ENCODE measurements at places on chromosomes 4 and X. TPM values are rescaled to one million over a fixed set of nuclear protein-coding genes. Genes with fewer than 3 reads are reported as not detected.

- no peak for DNase-seq
Observed at GRCh38 chr4:6175426-6175825, 24.9 kb downstream of the JAKMIP1 start.

DNA sequence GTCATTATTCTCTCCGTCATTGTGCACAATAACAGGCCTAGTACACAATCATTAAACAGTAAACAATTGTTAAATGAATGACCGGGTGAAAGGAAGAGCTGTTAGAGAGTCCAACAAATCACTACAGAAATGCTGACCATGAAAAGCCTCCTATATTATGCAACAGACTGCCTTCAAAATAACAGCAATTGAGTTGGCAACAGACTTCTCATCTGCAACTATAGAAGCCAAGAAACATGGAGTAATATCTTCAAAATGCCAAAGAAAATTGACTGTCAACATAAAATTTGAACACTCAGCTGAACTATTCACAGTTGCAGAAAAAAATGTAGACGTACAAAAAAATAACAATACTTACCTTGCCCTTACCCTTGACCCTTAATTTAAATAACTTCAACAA lies 26.2 kb downstream of the CHRNA9 start:
- DNase-seq: no peak

- DNase-seq: no peak
Observed at GRCh38 chrX:17861489-17862011, 452 bp upstream of the RAI2 start.

- peak; percentile 82 for DNase-seq
Observed at GRCh38 chrX:47179221-47179927, 14.3 kb upstream of the UBA1 start.

Gene TMPRSS11A
- not detected for total RNA-seq

Gene UXT
- 83.2 TPM for total RNA-seq

Gene GPR82
- total RNA-seq: not detected

Gene DMRTC1
- total RNA-seq: not detected

DNA sequence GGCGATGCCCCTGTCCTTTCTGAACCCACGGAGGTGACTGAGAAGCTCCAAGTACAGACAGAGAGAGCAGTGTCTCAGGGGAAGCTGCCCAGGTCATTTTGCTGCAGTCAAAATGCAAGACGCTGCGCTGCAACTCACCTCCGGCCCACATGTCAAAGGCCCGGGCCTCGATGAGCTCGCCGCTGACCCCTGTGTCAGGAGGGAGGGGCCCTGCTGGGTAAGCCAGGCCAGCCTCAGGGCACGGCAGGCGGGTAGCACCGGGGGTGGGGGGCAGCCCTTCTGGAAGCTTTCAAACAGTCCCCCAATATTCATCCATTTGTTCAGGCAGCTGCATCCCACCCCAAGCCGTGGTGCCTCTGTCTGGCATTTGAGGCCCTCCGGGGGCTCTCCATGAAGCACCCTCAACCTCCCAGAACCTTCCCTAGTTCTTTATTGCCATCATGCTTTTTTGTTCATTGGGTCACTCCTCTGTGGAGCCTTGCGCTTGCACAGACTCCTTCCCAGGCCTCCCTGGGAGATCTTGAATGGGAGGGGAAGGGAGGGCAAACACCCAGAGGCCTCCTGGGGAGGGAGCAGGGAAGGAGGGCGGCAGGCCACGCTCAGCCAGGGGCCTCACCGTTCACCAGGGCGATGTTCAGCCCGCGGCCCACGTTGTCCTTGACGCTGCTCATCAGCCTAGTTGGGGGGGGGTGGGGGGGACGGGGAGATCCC lies 8.2 kb downstream of the FAM3A start:
- DNase-seq: peak; percentile 44

GRCh38 chrX:150099316-150099715 lies 161.0 kb upstream of the EOLA2 start:
- DNase-seq: no peak

DNA sequence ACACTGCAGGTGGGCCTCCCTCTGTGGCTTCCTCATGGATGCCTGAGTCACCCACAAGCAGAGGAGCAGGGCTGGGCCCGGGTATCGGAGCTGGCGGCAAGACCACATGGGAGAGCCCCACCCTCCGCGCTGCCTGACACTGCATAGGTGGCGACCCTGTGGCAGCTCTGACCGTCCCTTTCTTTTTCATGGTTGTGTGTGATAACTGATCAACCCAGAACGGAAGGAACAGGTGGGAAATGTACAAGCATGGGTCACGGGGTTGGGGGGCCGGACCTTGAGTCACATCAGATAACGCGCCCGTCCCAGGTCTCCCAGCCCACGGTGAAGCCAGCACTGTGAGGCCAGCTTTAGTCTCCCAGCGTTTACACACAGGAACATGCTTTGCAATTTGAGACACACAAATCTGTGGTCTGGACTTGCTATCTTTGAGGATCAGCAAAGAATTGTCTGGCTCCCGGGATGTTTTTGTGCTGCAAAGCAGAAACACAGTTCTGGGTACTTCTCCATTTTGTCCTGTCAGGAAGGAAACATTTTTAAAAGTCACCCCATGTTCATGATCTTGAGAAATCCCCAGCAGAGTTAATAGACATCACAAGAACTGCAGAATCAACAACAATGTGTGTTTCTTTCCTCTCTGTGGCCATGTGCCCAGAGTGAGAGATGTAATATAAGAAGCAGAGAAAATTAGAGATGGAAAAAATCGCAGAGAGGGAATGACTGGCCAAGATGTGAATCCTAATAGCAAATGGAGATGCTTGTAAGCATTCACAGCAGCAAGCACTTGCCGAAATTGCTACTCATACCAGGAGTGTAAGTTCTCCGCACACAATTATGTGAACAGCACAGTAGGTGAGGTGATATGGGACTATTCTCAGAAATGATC lies 70.1 kb upstream of the CBR4 start:
- DNase-seq: no peak

Gene WAS
- 2.8 TPM for total RNA-seq

DNA sequence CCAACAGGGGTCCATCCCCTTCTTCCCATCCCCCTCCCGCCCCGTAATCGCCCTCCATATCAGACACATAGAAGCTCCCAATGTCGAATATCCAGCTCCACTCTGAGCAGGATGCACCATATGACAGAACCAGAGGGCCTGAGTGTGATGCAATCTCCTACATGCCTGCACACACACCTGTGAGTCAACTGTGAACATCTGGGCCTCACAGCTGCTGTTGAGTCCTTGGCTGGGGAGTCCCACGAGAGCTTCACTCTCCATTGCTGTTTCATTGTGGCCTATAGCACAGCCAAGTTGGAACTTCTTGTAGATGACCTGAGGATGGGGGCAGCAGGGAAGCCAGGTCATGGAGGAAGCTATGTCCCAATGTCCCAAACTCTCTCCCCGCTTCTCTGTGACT lies 8.2 kb downstream of the SLC38A5 start:
- no peak for DNase-seq

DNA sequence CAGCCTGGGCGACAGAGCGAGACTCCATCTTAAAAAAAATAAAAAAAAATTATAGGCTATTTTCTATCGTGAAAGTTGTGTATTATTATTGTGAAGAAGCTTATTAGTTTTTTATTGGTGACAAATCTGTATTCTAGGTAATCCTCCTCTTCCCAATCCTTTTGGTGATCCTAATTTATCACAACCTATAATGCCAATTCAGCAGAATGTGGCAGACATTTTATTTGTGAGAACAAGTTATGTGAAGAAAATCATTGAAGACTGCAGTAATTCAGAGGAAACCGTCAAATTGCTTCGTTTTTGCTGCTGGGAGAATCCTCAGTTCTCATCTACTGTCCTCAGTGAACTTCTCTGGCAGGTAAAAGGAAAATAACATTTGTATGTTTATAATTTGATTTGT lies 109.4 kb upstream of the DDX3X start:
- DNase-seq: no peak

GRCh38 chrX:44400588-44400987 lies 57.1 kb upstream of the EFHC2 start:
- no peak for DNase-seq

Gene XG
- total RNA-seq: 2.6 TPM

GRCh38 chrX:11741574-11741973 lies 16.5 kb upstream of the MSL3 start:
- no peak for DNase-seq

Gene PAGE4
- not detected for total RNA-seq

Gene TECRL
- total RNA-seq: 1,093 TPM

- DNase-seq: no peak
Observed at GRCh38 chrX:19742826-19743225, 144.6 kb downstream of the SH3KBP1 start.

- DNase-seq: no peak
Observed at GRCh38 chr4:145216535-145216934, 36.1 kb upstream of the OTUD4 start.

Gene ZNF185
- 1.4 TPM for total RNA-seq

DNA sequence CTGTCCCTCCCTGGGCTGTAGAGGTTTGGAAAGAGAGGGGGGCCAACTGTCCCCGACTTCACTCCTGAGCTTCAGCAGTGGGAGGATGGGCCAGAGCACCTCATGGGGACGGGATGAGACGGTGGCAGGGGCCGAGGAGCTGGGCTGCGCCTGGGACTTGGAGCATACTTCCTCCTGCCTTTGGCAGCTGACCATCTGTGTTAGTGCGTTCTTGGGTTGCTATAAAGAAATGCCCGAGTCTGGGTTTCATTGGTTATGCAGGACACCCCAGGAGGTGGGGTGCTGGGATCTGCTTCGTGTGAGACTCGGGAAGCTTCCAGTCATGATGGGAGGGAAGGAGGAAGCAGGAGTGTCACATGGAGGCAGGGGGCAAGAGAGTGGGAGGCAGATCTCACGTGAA lies 7.4 kb downstream of the PSAPL1 start:
- peak; percentile 72 for DNase-seq

GRCh38 chrX:41320393-41320792 lies 13.6 kb upstream of the DDX3X start:
- DNase-seq: no peak

DNA sequence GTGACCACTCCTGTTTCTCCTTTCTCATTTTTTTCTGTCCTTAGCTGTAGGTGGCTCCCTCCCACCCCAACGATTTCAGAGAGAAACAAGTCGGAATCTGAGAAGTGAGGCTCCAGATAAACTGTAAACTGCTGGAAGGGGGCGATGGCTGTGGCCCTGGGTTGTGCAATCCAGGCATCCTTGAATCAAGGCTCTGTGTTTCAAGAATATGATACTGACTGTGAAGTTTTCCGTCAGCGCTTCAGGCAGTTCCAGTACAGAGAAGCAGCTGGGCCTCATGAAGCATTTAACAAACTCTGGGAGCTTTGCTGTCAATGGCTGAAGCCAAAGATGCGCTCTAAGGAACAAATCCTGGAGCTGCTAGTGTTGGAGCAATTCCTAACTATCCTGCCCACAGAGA lies 37.7 kb downstream of the ETDC start:
- no peak for DNase-seq
